Epithelial cell of esophagus (primary cell): ENCODE measurements at places on chromosomes 1 and 21.

DNA sequence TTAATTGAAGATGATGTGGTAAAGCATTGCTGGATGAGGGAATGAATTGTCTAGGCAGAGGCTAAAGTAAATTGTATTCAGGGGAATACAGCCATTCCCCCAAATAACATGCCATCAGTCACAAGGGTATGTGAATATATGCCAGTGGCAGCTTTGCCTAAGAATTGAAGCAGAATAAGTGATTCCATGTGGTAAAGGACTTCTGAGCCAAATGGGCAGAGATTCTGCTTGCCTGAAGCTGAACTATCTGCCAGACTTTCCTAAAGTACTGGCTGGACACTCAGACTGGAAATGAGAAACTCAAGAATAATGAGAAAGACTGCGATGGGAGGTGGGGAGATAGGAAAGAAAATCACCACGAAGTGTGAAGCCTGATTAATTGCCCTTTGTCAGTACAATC is 2.4 kb downstream of the LIX1L start:
- DNase-seq, result no peak

DNA sequence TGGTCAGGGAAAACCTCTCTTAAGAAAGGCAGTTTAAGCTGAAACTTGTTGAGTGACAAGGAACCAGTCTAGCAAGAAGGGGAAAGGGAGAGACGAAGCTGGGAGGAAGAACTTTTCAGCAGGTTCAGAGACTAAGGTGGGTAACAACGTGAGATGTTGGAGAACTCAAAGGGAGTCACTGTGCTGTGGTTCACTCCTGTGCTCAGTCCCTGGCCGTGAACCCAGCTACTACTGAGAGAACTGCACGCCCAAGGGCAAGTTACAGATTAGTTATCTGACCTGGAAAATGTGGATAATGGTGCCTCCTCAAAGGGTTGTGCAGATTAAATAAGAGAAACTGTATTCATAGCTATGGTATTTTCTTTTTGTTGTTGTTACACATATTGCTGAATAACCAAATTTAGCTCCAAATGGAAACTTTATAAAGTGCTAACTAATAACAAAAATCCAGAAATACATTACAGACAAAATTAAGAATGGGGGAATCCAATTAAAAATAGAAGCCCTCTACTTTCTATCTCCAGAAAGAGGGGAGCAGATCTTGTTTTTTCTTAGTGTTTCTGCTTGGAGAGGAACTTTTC is 2.9 kb downstream of the ZBTB40 start:
- peak; percentile 33 for DNase-seq

DNA sequence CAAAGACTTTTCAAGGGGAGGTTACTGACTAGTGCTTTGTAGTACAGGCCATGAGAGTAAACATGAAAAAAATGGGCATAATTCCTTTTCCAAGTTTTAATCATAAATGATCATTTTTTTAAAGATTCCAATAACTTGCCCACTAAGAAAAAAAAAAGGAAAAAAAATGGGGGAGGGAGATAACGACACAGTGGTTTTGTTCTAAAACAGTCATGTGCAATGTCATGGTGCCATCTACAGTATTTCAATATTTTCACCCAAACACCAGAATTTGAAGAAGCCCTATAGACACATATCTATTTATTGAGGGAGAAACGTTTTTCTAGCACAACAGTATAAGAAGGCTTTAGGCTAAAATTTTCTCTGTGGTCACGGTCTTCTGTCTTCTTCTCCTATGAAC is 250.2 kb downstream of the LTN1 start:
- DNase-seq, result peak; percentile 54

- DNase-seq, result peak; percentile 59
These were observed 6.9 kb upstream of the TMEM269 start for GRCh38 chr1:42777852-42778251.

DNA sequence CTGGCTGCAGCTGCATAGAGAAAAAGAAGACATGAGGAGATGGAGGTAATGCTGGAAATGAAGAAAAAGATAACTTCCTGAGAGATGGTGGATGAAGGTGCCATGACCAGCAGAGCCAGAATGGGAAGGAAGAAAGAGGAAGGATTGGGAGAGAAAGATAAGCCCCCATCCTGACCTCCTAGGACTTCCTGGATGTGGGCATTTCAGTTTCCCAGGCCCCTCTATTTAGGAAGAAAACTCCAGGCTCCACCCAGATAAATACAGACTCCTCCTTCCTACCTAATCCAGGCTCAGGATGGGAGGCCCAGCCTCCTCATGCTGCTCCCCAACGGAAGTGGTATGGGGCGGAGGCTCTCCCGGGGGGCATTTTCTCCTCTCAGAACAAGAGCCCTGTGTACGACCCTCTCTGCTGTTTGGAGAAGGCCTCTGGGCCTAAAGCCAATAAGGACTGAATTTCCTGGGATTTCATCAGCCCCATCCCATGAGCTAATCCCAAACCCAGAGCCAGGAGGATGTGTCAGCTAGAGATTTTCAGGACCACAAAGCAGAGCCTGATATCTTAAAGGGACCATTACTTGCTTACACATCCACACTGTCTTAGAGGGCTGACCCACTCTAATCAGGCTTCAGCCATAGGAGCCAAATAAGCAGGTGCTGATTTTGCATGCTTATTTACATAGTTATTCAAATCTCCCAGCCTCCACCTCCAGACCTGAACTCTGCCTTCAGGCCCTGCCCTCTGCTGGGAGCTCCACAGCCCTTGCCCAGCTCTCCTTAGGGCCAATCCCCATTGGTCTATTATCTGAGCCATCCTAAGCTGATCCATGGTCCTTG is 5.1 kb upstream of the ARHGEF2 start:
- DNase-seq, result peak; percentile 80

DNA sequence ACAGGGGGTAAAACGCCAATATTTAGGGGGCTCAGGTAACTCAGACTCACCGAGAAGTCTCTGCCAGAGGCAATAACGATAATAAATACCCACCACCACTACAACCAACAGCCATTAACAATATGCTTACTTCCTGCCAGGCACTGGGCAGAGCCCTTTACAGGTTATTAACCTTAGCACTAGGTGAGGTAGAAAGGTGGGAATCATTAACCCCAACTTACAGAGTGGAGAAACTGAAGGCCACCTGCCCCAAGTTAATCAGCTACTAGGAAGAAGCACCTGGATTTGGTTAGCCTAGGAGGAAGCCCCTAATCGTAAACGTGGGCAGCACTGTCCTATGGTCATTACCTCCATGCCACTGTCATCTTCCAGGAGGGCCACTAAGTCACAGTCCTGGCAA is 110.0 kb downstream of the UBR4 start:
- DNase-seq, result no peak

DNA sequence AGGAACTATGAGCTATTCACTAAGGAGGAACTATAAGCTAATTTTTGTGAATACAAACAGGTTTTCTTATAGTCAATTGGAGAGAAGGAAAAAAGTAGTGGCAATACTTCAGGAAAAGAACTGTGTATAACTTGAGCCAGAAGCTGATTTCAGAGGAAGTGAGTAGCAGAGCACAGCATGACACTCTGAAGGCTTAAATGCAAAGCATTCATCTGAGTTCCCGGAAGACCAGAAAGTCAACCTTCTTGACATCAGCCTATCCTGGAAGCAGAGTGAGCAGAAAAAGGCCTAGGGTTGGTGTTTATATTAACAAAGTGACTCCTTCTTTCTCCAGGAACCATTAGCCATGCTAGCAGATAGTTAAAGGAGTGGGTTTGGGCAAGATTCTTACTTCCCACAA is 545.2 kb downstream of the MRPL39 start:
- no peak for DNase-seq

DNA sequence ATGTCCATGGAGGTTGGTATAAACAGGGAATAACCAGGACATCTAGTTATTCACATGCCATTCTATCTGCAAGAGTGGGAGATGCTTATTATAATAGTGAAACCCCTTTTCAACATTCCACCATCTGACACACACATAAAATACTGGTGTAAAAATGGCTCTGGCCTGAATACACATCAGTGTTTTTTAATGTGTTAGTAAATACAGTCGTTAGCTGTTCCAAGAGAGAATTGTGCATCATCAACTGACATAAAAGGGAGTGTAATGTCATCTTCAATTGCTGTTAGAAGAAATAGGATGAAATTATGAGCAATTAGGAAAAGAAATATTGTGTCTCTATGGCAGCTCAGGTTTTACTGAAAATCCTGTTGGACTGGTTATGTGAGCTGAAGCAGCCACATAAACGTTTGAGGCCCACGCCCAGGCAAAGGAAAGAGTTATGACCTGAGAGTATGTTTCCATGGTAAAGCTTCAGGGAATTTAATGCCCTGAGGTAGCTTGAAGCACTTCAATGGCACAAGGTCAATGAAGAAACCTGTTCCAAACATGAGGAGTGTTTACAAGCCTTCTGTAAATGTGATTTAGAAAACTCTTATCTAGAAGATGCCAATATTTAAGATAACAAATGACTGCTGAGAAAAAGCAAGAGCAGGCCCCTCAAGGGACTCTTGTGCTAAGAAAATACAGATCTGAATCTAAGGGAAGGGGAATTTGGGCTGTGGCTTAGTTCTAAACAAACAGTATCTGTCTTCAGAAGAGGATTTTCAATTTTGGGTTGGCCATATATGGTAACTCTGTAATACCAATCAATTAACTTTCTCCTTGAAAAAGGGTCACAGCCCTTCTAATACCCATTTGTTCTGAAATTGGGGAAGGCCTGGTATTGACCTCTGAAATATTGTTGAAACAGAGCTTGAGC is 384.3 kb downstream of the SEC16B start:
- DNase-seq, result peak; percentile 95

GRCh38 chr1:77605246-77606026 is 77.0 kb downstream of the ZZZ3 start:
- peak; percentile 66 for DNase-seq

- DNase-seq, result peak; percentile 65
These were observed 51.2 kb downstream of the DNTTIP2 start for GRCh38 chr1:93827633-93828366.

DNA sequence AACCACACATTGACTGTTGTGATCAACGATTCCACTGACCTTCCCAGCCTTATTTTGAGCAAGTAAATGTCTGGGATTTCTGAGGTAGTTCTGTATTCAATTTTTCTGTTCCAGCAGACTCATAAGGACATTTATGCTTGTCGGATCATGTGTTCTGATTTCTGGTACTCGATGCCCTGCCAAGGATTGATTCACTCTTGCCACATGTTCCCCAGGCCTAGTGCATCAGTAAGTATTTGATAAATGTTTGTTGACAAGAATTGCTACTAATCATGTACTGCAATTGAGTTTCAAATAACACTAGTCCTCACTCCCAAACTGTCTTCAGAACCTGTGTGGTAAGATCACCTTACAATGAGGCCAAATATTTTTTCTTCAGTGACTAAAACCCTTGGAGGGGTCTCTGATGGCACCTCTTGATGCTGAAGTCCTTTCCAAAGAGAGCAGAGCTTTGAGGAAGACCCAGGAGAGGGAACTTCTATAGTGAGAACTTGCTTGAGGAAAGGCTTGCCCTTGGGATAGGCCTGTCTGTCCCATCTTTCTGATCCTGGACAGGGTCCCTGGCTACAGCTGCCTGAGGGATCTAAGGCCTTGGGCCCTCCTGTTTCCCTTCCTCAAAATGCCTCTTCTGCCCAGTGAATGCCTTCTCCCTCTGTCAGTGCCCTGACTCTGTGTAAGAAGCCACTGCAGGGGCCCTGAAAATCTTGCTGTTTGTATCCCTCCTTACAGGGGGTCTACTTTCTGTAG is 115.8 kb upstream of the FAM78B start:
- no peak for DNase-seq

- no peak for DNase-seq
These were observed 15.5 kb upstream of the DISC1 start for GRCh38 chr1:231611111-231611510.

- DNase-seq, result no peak
These were observed 120.1 kb downstream of the XPR1 start for GRCh38 chr1:180751921-180752320.

GRCh38 chr1:183956559-183957188 is 80.9 kb downstream of the COLGALT2 start:
- DNase-seq, result peak; percentile 83

GRCh38 chr1:227790034-227790400 is 25.5 kb upstream of the PRSS38 start:
- no peak for DNase-seq

- DNase-seq, result peak; percentile 63
These were observed 35.6 kb upstream of the WASF2 start for GRCh38 chr1:27525296-27526272.

DNA sequence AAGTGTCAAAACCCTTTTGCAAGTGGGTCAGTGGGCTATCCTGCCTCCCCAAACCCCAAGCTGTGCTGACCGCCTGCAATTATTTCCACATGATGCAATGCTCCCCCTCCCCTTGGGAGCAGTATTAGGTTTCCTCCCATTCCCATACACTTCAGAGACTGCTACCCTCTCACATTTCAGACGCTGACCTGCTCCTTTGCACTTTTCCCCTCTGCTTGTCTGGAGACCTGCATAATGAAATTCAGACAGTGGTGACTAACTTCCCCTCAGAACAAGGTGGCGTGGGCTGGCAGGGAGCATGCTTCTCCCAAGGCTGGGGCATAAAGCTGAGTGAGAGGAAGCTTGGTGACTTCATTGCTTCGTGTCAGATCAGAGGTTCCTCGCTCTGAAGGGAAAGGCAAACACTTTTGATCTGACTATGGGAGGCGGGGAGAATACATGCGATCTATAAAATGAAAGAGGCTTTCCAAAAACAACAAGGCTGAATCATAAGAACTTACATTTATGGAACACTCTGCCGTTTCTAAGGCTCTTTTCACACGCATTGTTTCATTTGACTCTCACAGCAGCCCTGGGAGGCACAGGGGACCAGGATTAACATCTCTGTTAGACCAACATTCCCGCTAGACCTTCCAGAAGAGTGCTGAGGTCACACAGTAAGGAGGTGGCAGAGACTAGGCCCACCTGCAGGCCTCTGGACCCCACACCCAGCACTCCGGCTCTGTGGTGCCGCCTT is 27.5 kb upstream of the ROR1 start:
- DNase-seq, result peak; percentile 79

DNA sequence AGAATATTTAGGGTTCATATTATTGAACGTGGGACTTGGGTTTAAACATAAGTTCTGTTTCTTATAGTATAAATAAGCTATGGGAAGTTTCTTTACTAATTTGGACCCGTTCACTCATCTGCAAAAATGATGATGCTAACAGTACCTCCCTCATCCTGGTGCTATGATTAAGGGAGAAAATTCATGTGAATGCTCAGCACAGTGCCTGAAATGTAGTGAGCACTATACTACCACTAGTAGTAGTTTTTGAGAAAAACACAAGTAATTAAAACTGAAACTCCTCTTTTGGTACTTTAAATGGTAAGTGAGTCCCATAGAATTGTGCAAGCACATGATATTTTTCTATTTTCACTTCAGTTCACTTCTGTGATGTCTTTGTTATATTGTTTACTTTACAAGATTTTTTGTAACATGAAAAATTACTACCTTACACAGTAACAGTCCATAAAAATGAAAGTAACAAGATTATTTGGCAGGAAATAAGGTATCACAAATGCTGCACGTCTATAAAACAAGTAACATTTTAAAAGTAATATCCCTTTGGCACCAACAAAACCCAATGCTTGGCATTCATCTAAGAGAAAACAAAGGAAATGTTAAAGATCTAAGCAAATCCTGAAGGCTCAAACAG is 11.3 kb upstream of the PTPRC start:
- DNase-seq, result no peak

- DNase-seq, result no peak
These were observed 58.0 kb downstream of the PGM1 start for GRCh38 chr1:63651161-63651701.
